Activated naive CD4-positive, alpha-beta T cell (primary cell): ENCODE measurements at places on chromosomes 7 and 10.

- no peak for DNase-seq
Measured at GRCh38 chr10:69960988-69961880, 91.4 kb upstream of the MACROH2A2 start.

GRCh38 chr10:92640107-92640506 is 47.2 kb downstream of the KIF11 start:
- no peak for DNase-seq

GRCh38 chr10:105094048-105094447 is 453.0 kb downstream of the SORCS3 start:
- DNase-seq = no peak

DNA sequence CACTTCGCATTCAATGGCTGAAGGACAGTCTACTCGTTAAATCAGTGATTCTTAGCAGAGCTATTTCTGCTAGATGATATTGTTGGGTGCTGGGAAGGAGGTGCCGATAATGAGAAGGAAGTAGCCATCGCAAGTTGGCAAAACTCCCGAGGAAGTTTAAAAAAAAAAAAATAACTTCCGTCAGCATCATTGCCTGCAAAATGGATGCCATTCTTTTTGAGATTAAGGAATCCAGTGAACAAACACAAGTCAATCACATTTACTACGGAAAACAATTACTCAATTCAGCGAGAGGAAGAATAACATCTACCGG is 74.4 kb upstream of the SFMBT2 start:
- DNase-seq = no peak

DNA sequence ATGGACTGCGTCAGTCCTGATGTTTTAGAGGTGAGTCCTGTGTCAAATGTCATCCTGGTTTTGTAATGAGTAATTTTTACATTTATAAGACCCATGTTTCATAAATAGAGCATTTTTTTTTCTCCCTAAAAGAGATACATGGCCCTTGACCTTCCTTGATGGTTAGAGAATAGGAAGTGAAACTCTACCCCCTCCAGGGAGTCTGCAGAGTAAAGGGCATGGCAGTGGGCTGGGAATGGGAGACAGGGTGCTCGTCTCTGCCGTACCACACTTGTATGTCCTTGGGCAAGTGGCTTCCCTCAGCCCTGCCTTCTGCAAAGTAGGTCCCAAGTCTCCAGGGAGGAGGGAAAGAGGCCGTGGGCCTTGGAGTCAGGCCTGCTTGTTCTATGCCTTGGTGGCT is 63.9 kb downstream of the WDFY4 start:
- DNase-seq = no peak

GRCh38 chr10:90602862-90603610 is 254.8 kb downstream of the HTR7 start:
- DNase-seq = no peak

DNA sequence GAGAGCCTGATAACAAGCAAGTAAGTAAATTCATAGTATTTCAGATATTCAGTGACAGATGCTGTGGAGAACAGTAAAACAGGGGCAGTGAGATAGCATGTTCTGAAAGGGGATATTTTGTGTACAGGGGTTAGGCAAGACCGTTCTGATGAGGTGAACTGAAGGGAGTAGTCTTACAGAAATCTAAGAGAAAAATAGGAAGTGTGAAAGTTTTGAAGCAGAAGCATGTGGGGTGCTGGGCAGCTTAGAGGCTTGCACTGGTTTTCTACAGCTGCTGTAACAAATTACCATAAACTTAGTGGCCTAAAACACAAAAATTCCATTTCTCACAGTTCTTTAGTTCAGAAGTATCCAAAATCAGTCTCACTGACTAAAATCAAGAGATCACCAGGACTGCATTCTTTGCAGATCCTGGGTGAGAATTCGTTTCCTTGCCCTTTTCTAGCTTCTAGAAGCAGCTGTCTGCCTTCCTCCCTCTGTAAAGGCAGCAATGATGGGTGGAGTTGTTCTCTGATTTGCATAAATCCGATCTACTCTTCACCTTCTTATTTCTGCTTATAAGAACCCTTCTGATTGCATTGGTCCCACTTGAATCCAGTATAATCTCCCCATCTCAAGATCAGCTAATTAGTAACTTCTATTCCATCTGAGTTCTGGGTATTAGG is 7.5 kb upstream of the KLF14 start:
- no peak for DNase-seq

- DNase-seq = no peak
Measured at GRCh38 chr7:29435167-29435566, 128.5 kb upstream of the PRR15 start.

DNA sequence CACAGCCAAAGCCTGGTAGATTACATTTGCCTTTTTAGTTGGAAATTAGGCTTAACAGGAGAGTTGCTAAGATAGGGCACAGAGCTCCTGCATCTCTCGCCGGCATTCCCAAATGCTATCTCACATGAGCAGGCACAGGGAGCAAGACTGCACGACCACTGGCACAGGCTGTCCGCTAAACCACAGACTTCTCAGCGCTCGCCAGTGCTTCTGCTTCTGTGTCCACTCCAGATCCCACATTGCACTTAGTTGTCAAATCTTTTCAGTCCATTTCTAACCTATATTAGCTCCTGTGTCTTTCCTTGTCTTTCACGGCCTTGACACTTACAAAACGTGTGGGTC is 138.9 kb downstream of the EGFR start:
- DNase-seq = no peak

GRCh38 chr10:98374217-98374985 is 40.6 kb downstream of the PYROXD2 start:
- DNase-seq = no peak

- no peak for DNase-seq
Measured at GRCh38 chr10:115091161-115091560, 2.0 kb upstream of the ATRNL1 start.

DNA sequence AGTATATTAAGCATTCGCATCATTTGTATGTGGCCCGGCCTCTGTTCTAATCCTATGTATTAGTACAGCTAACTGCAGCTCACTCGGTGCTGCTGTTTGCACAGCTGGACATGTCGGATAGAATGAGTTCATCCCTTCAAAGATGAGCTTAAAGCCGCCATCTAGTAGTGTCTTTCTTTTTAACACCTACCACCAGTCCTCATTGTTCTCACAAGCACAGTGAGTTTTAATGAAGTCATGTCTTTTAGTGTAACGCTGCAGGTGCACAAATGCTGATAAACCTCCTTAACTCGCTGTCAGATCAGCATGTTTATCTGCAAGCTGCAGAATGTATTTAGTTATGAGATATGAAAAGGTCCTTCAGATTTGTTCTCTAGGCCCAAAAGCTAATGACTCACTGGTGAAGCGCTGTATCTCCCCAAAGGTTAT is 247.5 kb downstream of the MTERF1 start:
- no peak for DNase-seq

DNA sequence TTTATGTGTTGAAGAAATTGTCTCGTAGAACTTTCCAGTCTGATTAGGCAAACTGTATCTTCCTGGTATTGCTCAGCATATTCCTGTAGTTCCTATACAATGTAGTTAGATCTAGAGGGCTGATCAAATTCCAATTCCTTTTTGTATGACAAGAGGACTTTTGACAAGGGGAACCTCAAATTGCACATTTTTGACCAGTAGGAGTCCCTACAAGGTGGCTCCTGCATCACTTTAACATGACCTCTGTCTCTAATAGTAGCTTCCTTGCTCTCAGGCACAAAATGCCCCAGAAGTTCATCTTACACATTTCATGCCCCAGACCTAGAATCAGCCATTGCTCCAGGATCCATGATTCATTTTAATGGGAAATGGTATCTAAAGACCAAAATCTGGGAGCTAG is 18.7 kb downstream of the HERPUD2 start:
- DNase-seq = no peak
